ENCODE measurements at places on chromosomes 3 and 15. TPM values are rescaled to one million over a fixed set of nuclear protein-coding genes. Genes with fewer than 3 reads are reported as not detected.

GRCh38 chr3:127458696-127459604 lies 131.6 kb downstream of the TPRA1 start:
- no peak overlapping the region for H3K4me3 ChIP-seq
- peaks cover 46% of the 10 kb centered on the region for H3K27me3 ChIP-seq
- H3K36me3 ChIP-seq, result no peaks in the 10 kb centered on the region

The SLTM gene
- 81.4 TPM for total RNA-seq

DNA sequence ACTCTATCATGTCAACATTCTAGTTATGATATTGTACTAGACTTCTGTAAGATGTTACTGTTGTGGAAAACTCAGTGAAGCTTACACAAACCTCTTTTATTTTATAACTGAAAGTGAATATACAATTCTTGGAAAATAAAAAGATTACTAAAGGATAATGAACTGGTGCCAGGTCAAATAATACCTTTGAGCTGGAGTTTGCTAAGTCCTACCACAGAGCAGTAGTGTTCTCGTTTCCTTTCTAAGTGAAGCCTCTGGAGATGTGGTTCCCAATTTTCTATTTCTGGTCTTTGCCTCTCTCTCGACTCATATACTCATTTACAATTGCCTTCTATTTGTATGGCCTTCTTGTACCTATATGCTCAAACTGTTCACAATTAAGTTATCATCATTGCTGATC lies 942.9 kb downstream of the SQOR start:
- H3K4me1 ChIP-seq, result no peaks in the 10 kb centered on the region
- H3K36me3 ChIP-seq, result no peaks in the 10 kb centered on the region
- no peak overlapping the region for H3K4me3 ChIP-seq
- no peak overlapping the region for H3K27ac ChIP-seq
- no peak for DNase-seq

DNA sequence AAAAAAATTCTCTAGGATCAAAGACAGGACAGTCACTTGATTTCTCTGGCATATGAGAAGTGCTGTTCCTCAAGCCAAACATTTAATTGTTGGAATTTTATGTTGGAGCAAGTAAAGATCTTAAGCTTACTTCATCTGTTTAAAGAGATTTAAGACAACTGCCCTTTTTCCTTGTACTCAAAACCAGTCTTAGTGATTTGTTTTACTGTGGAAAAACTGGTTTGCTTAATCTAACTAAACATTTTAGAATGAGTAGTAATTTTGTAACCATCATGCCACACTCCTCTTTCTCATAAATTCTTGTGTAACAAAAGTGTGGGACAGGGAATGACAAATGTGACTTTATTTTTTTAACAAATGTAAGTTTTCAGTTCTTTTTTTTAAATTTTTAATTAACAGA lies 18.4 kb downstream of the PRKCI start:
- DNase-seq, result no peak
- no peak overlapping the region for H3K4me3 ChIP-seq
- no peaks in the 10 kb centered on the region for H3K27me3 ChIP-seq
- H3K27ac ChIP-seq, result peak overlapping the region; percentile 67
- H3K4me1 ChIP-seq, result peaks cover 43% of the 10 kb centered on the region

DNA sequence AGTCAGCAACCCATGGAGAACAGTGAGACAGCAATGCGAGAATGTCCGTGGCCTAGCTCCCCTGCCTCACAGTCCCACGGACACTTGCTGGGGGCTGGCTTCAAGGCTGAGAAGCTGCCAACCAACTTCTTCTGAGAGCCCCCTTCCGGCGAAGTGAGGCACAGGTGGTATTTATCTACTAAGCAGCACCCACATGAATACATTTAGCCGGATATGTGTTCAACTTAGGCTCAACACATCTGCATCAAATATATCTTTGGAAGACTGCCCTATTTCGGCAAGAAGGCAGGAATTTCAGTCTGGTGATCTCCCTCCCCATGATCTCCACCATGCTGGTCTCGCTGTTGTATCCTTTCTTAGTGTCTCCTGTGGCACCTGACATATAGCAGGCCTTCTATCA lies 340.9 kb upstream of the NR2E3 start:
- H3K27ac ChIP-seq, result no peak overlapping the region
- H3K27me3 ChIP-seq, result no peaks in the 10 kb centered on the region
- no peak overlapping the region for H3K4me3 ChIP-seq

Data from PC-9 (cell line).